ENCODE measurements at places on chromosomes 7 and 10.

DNA sequence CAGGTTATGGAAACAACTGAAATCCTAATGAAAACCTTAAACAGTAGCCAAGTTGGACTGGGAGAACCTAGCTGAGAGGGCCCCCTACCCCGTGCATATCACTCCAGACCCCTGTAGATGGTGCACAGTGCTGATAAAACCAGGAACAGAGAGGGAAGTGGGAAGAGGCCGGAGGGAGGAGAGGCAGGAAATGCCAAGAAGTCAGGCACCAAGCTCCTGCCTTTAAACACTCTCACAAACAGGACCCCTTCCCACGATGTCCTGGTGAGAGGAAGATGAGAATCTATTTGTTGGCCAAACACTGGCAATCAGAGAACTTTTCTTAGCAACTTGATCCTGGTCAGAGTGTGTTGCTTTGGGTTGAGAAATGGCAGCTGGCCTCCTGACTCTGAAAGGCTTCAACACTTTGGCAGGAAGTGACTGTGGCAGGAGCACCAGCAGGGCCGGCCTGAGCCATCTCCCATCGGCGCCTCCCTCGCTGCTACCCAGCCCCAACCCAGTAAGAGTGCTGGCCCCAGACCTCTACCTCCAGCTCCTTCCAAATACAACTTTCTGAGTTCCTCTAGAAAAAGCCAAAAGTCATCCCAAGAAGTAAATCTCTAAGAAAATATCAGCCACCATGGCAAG, 39.5 kb downstream of the GSDME start:
- DNase-seq = no peak

GRCh38 chr10:86944907-86945306, 12.5 kb downstream of the MMRN2 start:
- no peak for DNase-seq

DNA sequence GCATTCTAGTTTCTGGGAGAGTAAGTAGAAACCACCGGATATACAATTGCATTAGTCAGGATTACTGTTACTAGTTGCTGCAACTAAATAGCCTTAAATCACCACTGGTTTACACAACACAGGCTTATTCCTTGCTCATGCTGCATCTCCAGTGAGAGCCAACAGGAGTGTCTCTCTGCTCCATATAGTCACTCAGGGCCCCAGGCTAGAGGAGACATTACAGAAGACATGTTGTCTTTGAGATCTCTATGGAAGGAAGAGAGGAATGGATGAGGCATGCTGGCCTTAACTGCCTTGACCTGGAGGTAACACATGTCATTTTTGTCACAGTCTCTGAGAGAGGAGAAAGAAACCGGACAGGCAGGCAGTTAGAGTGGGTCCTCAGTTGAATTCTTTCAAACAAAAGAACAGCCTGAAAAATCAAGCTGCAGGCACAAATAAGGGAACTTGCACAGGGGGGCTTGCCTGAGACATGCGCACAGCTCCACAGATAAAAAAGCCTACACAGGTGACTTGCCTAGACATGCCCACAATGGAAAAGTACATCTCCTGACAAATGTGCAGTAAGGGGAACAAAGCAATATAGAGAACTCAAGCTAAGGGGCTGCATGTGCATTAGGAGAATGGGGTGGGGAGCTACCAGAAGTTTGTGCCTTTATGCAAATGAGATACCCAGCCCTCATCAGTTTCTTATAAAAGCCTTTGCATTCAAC, 348.0 kb downstream of the TYW1 start:
- no peak for DNase-seq

DNA sequence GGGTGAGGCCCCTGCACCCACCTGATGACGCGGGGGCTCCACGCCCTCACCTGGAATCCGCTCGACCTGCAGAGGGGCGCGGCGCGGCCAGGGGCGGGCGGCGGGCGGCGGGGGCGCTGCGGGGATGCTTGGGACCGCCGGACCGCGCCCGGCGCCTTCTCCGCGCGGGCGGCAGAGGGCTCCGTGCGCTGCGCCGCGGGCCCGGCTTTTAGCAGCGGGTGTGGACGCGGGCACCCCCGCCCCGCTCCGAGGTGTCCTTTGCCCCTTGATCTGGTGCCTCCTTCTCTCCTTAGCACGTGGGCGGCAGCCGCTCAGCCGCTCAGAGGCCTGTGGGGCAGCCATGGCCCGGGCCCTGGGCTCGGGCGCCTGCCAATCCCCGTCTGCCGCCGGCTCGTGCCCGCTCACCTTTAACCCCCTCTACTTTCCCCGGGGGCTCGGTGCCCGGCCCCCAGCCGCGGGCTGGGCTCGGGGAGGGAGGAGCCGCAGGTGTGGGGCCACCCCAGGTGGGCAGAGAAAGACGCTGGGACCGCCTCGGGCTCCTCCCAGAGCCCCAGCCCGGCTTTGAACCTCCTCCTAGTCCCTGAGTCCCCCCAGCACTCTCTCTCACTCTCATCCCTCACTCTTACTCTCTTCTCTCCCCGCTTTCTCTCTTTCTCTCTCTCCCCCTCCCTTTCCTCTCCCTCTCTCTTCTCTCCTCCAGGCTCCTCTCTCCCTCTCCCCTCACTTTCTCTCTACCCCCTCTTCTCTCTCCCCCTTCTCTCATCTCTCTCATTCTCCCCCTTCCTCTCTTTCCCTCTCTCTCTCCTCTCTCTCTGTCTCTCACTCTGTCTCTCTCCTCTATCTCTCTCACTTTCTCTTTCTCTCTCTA, 19.7 kb upstream of the VPS37D start:
- DNase-seq = no peak

DNA sequence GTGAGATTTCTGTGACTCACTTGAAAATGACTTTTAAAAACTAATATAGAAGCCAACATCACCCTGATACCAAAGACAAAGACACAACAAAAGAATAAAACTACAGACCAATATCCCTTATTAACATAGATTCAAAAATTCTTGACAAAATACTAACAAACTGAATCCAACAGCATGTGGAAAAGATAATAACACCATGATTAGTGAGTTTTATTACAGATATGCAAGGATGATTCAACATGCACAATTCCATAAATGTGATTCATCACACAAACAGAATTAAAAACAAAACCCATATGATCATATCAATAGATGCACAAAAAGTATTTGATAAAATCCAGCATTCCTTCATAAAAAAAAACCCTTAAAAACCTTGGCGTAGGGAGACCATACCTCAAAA, 6.5 kb downstream of the MGAM start:
- DNase-seq = no peak

- no peak for DNase-seq
Measured at GRCh38 chr7:85229544-85229943, 42.7 kb upstream of the SEMA3D start.

- no peak for DNase-seq
Measured at GRCh38 chr7:141654551-141654950, 47.4 kb downstream of the DENND11 start.

DNA sequence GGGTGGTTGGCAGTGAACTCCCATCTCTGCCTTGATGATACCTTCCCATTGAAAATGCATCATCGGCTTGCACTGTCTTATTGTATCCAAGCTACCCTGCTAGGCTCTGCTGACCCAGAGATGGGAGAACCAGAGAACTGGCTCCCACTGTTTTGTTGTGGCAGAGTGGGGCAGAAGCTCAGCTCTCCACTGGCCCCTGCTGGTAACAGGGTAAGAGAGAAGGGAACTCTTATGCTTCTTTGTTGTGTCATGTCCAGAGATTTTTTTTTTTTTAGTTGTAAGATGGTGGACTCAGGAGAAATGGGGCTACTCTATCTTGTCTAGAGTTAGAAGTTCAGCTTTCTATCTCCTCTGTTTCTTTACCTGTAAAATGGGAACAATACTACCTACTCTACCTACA, 100.5 kb upstream of the SDK1 start:
- no peak for DNase-seq

- no peak for DNase-seq
Measured at GRCh38 chr7:153934048-153934447, 118.2 kb upstream of the DPP6 start.

DNA sequence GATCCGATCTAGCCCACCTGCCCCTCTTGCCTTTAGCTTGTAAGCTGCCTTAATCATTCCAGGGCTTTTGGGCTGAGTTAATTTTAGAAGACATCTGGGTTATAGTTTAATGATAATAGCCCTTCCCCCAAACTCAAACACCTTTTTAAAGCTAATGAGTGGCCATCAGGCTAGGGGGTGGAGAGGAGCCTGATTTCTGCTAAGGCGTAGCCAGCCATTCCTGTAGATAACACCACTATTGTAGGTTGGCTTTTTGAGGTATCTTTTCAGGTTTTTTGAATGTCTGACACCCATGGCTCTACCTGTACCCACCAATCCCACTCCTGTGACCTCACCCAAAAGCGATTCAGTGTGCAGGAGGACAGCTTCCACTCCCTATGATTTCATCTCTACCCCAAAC, 7.6 kb upstream of the SYPL1 start:
- DNase-seq = no peak

DNA sequence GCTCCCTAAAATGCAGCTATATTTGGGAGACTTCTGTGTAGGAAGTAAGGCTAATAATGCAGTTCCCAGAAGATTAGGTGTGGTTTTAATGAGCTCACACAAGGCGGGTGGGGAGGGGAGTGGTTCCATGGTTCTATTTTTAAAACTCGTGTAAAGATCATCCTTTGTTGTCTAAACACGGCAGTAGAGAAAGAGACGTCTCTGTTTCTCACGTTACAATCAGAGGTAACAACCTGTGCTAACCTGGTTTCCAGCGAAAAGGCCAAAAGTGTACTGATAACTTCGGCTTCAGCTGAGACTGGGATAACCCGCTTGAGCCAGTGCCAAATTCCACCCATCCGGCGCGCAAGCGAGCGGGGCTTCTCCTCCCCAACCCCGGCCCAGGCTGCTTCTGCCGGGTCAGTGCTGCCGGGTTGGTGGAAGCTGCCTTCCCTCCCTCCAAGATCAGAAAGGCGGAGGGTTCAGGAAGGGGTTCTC, 2.5 kb upstream of the MAP3K8 start:
- DNase-seq = no peak

GRCh38 chr7:3461923-3462322, 160.9 kb downstream of the SDK1 start:
- DNase-seq = no peak

DNA sequence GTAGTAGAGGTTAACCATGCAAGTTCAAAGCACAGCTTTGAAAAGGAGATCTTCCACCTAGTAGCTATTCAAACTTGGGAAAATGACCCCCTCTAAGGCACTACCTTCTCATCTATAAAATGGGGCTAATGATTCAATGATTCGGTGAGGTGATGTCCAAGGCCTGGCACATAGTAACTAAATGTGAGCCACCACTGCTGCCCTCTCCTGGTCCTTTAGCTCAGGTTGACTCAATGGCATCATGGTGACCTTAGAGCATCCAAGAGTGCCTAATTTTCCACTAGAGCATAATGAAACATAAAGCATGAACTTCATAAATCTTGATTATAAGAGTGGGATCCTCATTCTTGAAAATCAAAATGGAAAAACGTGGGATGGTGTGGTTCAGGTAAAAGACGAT, 16.3 kb upstream of the PLCE1 start:
- DNase-seq = no peak

- no peak for DNase-seq
Measured at GRCh38 chr10:10418387-10418786, 599.3 kb upstream of the CELF2 start.

- DNase-seq = no peak
Measured at GRCh38 chr10:61411706-61412105, 41.5 kb downstream of the TMEM26 start.

GRCh38 chr10:78417425-78418370, 384.0 kb downstream of the RPS24 start:
- DNase-seq = no peak

DNA sequence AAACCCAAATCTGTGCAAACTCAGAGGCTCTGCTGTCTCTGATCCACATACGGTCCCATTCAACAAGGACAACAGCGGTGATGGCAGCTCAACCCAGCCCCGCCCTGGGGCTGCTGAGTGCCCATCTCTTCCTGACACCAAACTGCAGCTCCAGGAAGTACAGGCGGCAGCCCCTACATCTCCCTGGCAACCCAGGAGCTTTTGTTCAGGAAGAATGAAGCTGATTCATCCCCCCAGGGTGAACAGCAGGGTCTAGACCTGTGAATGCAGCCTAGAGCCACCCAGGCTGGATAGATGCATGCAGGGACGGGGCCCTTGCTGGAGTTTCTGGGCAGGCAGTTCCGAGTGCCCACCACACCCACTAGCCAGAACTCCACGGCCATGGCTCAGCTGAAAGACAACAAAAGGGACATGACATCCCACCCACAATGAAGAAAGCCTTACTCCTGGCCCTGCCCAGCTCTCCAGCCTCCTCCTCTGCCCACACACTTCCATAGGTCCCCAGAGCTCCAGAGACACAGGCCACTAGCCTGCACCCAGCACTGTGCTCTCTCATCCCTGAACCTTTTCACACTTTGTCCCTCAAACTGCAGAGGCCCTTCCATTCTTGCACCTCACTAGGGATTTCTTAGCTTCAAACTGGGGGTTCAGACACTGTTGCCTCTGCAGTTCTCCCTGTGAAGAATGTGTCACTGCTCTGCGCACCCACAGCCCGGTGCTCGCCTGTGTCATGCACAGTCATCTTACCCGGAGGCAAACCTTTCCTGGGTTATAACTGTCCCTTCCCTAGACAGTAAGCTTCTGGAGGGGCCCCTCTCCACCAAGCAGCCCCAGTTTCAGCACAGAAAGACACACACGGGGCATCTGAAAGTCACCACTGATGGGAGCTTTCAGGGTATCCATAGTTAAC, 99.1 kb downstream of the GRID1 start:
- DNase-seq = no peak

DNA sequence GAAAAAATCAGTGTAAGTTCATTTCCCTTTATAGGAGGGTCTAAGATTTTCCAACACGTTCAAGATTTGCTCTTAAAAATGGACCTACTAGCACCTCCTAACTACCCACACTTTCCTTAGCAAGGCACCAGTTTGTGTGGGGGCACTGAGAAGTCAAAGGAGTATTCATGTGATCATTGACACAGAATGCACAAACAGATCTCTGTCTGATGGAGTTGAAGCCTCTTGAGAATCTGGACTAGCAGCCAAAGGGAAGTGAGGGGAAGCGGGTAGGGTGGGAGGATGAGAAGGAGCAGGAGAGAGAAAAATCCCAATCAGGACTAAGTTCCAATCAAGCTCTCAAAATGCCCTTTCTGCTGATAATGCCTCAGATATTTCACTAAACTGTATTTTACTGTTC, 4.1 kb downstream of the MMS19 start:
- DNase-seq = no peak

DNA sequence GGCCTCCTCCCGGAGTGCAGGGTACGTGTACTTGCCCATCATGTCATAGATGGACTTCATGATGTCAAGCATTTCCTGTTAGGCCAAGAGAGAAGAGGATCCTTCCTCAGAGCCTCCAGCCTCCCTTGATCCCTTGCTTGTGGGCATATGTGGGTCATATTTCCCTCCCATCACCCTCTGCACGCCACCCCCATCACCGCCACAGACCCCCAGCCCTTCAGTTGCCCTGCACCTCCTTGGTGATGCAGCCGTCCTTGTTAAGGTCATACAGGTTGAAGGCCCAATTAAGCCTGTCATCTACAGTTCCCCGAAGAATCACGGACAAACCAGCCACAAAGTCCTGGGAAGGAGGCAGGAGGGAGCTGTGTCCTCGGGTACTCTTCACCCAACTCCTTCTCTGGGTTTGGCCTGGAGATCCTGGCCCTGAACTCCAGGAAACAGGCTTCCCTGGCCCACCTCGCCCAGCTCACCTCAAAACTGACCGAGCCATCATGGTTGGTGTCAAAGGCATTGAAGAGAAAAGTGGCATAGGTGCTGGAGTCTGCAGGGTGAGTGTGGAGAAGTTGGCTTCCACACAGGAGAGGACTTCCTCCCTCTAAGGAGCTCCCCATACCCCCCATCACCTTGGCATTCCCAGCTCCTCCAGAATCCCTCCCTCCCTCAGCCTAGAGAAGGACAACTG, 9.8 kb upstream of the OGA start:
- DNase-seq = no peak

Measured in stimulated activated CD8-positive, alpha-beta memory T cell treated with anti-CD3 and anti-CD28 coated beads, Interleukin-15, amount 100 ng/mL, for 24 hours (primary cell).